GM23248 (cell line): ENCODE measurements at places on chromosomes 5 and 9. TPM values are rescaled to one million over a fixed set of nuclear protein-coding genes. Genes with fewer than 3 reads are reported as not detected.
A peak's percentile ranks its signal among the peaks of the same experiment; 100 is the strongest.

Gene PIK3R1
- total RNA-seq, result 14.4 and 28.3 TPM in 2 replicates

DNA sequence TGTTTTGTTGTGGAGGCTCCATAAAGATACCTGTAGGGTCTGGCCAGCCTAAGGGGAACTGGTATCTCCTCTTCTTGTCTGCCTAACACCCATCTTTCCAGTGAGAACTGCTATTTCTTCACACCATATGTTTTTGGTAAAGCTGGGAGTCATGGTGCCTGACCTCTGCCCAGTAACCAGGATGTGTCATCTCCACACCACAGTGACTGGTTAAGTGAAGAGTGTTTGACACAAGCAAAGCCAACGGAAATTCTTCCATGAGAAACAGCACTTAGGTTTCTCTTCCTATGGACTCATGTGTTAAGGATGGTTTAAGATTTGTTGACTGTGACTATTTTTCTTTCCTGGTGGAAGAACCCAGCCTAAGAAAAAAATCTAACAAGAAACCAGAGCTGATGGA is 111.5 kb downstream of the HTR4 start:
- H3K4me3 ChIP-seq, result no peak overlapping the region
- no peak overlapping the region for H3K27ac ChIP-seq
- H3K4me1 ChIP-seq, result peaks cover 4% of the 10 kb centered on the region; the same call in 1 of the 2 replicates
- H3K36me3 ChIP-seq, result no peaks in the 10 kb centered on the region
- DNase-seq, result peak; percentile 81
- H3K27me3 ChIP-seq, result no peaks in the 10 kb centered on the region; the same call in 1 of the 2 replicates

Gene PAEP
- not detected in 2 replicates for total RNA-seq

Gene RANBP17
- 3.8 and 5.6 TPM in 2 replicates for total RNA-seq

DNA sequence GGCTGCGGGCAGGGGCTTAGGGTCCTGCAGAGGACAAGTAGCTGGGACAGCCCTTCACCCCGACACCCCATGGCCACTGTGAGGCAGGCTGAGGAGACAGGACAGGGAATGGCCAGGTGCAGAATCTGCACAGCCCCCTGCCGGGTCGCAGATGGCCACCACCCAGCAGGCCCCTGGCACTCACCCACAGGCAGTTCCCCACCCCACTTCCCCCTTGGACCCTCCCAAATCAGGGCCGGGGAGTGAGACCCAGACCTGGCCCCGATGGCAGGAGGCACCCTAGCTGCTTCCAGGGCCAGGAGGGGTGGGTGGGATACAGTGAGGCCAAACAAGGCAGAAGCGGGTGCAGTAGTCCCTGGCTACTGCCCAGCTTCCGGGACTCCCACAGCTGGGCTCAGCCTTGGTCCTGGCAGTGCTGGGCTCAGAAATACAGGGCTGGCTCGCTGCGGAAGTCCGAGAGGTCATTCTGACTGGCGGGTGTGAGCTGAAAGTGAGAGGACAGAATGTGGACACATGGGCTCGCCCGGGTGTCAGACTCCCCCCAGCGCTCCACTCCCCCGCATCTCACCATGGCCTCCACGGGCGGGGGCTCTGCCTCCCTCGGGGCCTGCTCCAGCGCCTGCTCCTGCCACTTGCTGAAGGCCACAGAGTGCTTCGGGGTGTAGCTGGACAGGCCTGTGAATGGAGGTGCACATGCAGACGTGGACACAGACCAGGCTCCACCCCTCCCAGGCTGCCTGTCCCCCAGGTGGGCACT is 3.4 kb downstream of the SSNA1 start:
- DNase-seq, result no peak
- peaks cover 12% of the 10 kb centered on the region for H3K4me1 ChIP-seq
- no peaks in the 10 kb centered on the region for H3K27me3 ChIP-seq
- H3K4me3 ChIP-seq, result no peak overlapping the region

Gene ACTBL2
- total RNA-seq, result 0.11 and 0.76 TPM in 2 replicates

DNA sequence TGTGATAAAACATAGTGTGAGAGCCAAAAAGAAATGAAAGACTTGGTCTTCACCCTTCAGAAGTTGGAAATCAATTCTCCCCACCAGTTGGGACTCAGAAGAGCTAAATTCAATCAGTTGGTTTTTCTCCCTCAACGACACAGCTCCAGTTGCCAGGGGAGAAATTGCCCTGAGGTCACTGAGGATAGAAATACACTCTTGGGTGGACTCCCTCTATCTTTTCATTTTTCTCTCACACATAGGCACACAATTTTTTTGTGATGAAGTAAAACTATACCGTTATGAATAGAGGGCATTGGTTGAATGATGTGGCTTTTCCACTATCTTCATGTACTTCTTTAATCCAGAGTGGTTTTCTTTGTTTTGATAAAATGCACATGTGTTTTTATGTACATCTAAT is 80.2 kb downstream of the ZNF366 start:
- H3K27ac ChIP-seq, result no peak overlapping the region
- H3K4me3 ChIP-seq, result no peak overlapping the region

Gene MAN1B1
- 131 and 136 TPM in 2 replicates for total RNA-seq

DNA sequence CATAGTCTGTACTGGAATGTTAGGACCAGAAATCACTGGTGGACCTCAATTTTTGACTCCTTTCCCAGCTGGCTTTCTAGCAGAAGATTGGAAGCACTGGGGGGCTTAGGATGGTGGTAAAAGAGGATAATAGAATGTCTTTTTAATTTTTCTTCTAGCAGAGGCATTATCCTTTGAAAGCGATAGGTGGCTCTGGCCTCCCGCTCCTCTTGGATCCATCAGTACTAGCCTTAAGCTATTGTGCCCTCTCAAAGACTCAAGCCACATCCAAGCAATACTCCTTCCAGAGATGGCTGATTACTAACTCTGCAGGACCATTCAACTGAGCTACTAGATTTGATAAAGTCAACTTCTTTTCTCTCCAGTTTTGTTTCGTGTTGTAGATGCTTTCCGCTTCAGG is 610.6 kb downstream of the CDH12 start:
- no peaks in the 10 kb centered on the region for H3K4me1 ChIP-seq
- DNase-seq, result peak; percentile 26
- H3K4me3 ChIP-seq, result no peak overlapping the region
- H3K27me3 ChIP-seq, result no peaks in the 10 kb centered on the region
- H3K36me3 ChIP-seq, result no peaks in the 10 kb centered on the region
- H3K27ac ChIP-seq, result no peak overlapping the region

DNA sequence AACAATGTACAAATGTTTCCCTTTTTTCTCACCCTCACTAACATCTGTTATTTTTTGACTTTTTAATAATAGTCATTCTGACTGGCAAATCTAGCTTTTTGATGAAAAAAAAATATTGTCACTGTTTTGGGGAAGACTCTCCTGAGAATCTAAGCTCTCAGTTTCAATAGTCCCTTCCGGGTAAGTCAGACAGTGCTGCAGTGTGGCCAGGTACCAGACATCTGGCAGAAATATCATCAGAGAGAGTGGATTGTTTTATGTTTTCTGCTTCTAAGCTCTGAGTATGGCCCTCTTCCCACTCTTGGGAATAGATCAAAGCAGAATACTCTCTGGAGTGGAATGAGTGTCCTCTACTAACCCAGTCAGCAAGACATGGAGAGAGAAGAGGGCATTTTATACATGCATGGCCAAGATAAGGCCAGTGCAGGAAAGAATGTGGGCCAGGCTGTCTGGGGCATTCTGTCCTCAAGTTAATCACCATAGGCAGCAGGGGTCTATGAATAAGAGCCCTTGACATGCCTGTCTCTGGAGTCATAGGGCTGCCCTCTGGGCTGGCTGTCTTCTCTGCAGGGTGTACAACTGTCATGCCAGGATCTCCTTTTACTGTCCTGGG is 38.5 kb upstream of the OR2S2 start:
- H3K4me1 ChIP-seq, result peaks cover 38% of the 10 kb centered on the region
- peak overlapping the region; percentile 24 for H3K4me3 ChIP-seq
- peak; percentile 91 for DNase-seq
- peak overlapping the region; percentile 88 for H3K27ac ChIP-seq

Gene TPRN
- total RNA-seq, result 7.8 and 14.3 TPM in 2 replicates

DNA sequence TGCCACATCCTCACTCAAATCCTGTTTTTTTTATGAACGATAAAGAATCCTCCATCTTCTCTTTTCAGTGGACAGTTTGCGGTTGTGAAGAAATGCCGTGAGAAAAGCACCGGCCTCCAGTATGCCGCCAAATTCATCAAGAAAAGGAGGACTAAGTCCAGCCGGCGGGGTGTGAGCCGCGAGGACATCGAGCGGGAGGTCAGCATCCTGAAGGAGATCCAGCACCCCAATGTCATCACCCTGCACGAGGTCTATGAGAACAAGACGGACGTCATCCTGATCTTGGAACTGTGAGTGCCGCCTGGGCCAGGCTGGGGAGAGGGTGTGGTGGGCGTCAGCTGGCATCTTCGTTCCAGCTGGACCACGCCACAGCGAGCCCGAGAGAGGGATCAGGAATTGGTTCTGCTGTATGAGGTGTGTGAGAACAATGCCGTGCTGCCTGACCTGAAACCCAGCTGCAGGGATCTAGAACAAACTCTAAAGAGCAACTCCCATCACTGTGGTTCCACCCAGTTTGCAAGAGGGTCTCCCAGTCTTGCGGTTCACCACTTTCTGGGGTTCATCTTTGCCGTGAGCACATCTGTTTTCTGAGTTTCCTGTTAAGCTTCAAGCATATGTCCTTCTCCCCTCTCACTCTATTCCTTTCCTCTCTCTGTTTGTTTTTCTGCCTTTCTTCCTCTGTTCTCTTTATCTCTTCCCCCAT is 107.4 kb downstream of the DAPK1 start:
- no peak overlapping the region for H3K27ac ChIP-seq
- H3K27me3 ChIP-seq, result no peaks in the 10 kb centered on the region
- peaks cover 9% of the 10 kb centered on the region for H3K4me1 ChIP-seq
- no peak overlapping the region for H3K4me3 ChIP-seq
- DNase-seq, result no peak
- H3K36me3 ChIP-seq, result no peaks in the 10 kb centered on the region

Gene EDIL3
- total RNA-seq, result 16.3 and 24.1 TPM in 2 replicates

DNA sequence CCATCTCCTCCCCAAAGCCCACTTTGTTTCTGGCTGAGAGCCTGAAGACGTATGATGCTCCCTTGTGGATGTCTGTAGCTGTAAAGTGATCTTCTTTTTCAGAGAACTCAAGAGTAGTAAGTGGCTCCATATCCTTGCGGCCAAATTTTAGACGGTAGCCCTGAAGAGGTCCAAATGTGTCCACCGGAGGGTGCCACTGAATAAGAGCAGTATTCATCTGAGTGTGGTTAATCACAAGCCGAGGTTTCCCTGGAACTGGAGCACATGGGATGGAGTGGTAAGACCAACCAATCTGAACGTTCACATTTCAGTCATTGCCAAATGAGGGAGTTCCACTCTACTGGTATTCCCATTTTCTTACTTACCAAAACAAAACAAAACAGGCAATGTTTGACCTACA is 686.5 kb upstream of the DMAC1 start:
- H3K27ac ChIP-seq, result no peak overlapping the region
- no peaks in the 10 kb centered on the region for H3K36me3 ChIP-seq
- no peaks in the 10 kb centered on the region for H3K27me3 ChIP-seq
